Psoas muscle (tissue), 8 donors: ENCODE measurements at places on chromosomes 12 and 14.

GRCh38 chr14:103695296-103696069, 19.8 kb downstream of the XRCC3 start:
- peaks cover 47% of the 10 kb centered on the region for H3K4me1 ChIP-seq
- H3K27ac ChIP-seq = no peak overlapping the region
- DNase-seq = no peak

DNA sequence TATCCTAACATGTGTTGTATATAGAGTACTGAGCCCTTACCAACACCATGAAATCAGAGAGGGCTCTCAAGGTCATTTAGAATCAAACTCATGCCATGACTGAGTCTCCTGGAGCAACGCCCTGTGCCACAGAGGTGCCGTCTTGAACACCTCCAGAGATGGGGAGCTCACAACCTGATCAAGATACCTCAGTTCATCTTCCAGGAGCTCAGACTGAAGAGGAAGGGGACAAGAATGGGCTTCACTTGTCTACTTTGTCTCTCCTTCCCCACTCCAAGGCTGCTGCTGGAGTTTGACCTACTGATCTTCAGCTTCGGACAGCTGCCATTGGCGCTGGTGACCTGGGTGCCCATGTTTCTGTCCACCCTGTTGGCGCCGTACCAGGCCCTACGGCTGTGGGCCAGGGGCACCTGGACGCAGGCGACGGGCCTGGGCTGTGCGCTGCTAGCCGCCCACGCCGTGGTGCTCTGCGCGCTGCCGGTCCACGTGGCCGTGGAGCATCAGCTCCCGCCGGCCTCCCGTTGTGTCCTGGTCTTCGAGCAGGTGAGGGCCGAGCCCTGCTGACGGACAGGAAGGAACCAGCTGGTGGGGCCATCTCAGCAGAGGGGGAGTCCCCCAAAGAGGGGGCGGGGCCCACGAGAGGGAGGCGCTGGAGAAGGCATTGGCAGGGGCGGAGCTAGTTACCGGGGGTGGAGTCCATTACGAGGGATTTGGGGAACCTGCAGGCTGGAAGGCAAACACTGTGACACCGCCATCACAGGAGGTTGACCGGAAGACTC, 12.0 kb downstream of the SOAT2 start:
- no peaks in the 10 kb centered on the region for H3K27me3 ChIP-seq
- no peak overlapping the region for H3K4me3 ChIP-seq
- H3K27ac ChIP-seq = peak overlapping the region; percentile 27

- H3K27me3 ChIP-seq = no peaks in the 10 kb centered on the region
- no peak overlapping the region for H3K27ac ChIP-seq
- H3K4me3 ChIP-seq = no peak overlapping the region
- H3K4me1 ChIP-seq = peaks cover 4% of the 10 kb centered on the region
- no peaks in the 10 kb centered on the region for H3K36me3 ChIP-seq
- no peak for DNase-seq
These were observed 298.6 kb downstream of the AKAP6 start for GRCh38 chr14:32627545-32628298.

DNA sequence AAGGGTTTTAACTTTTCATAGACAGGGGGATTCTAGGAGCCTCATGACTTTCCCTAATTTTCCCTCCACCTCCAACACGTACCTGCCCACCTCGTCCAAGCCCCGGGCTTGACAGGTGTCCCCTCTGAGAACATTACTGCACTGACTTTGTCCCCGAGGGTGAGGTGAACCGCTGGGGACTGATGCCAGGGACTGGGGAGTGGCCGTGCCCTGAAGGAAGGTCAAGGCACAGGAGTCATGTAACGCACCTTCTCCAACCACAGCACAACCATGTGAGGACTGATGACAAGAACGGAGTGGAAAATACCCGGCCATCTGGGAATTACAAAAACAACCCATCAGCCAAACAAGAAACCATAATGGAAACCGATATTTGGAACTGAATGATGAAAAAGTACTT, 214.7 kb upstream of the C14orf180 start:
- H3K36me3 ChIP-seq = no peaks in the 10 kb centered on the region
- H3K4me1 ChIP-seq = no peaks in the 10 kb centered on the region
- H3K27me3 ChIP-seq = no peaks in the 10 kb centered on the region
- H3K27ac ChIP-seq = no peak overlapping the region
- no peak for DNase-seq
- no peak overlapping the region for H3K4me3 ChIP-seq
